ENCODE measurements at places on chromosomes 3 and 15. TPM values are rescaled to one million over a fixed set of nuclear protein-coding genes. Genes with fewer than 3 reads are reported as not detected.

The ISLR2 gene
- total RNA-seq: not detected

- ATAC-seq: no peak
- peaks cover 3% of the 10 kb centered on the region for H3K36me3 ChIP-seq
- no peak overlapping the region for H3K27ac ChIP-seq
These were observed 131.3 kb downstream of the DOCK3 start for GRCh38 chr3:50806031-50806430.

- ATAC-seq: no peak
- peaks cover 13% of the 10 kb centered on the region for H3K27me3 ChIP-seq
- H3K27ac ChIP-seq: no peak overlapping the region
- H3K4me3 ChIP-seq: no peak overlapping the region
These were observed 20.1 kb downstream of the SLC6A20 start for GRCh38 chr3:45776301-45776595.

DNA sequence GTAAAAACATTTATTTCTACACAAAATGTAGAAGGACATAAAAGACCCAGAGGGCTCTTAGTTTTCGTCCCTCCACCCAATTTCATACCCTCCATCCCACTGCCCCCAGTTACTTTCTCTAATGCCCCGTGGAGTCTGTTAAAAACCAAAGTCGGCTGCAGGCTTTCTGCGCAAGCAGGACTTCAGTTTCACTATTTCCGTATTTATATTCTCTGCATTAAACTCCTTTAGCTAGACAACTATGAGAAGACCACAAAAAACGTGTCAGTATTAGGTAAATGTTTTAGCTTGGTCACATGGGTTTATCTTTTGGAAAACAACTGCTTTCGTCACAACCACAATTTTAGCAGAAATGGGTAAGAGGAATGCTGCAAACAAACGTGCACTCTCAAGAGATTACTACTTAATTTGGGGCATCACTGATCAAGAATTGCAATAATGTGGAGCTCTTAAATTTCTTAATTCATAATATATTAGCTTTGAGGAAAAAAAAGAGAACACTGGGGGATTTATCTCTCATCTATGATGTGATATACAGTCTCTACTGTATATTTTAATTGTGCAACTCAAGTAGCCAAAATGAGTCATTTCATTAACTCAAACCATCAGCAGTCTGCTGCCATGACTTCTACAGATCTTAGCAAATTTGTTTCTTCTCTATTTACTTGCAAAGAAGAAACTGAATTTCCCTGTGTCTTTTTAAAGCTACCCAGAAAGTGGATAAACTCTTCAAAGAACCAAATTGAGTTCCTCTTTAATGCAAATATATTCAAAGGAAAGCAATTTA is 740 bp upstream of the NSMCE3 start:
- peaks cover 14% of the 10 kb centered on the region for H3K4me1 ChIP-seq
- peaks cover 25% of the 10 kb centered on the region for H3K36me3 ChIP-seq
- H3K27ac ChIP-seq: peak overlapping the region; percentile 97

- no peak overlapping the region for H3K4me3 ChIP-seq
- H3K4me1 ChIP-seq: no peaks in the 10 kb centered on the region
- peaks cover 12% of the 10 kb centered on the region for H3K27me3 ChIP-seq
- no peaks in the 10 kb centered on the region for H3K36me3 ChIP-seq
- no peak for ATAC-seq
These were observed 102.6 kb downstream of the ALDH1A2 start for GRCh38 chr15:57962887-57963286.

DNA sequence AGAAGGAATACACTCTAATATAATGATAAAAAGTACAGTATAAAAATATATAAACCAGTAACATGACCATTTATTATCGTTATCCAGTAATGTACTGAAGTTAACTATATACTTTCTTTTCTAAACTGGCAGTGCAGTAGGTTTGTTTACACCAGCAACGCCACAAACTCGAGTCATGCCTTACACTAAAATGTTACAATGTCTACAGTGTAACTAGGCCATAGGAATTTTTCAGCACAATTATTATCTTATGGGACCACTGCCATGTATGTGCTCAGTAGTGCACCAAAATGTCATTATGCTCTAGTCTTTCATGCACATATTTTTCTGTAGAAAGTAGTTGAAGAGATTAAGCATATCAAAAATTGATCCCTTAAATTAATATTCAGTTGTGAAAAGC is 609.8 kb upstream of the BCHE start:
- no peak overlapping the region for H3K4me3 ChIP-seq
- no peaks in the 10 kb centered on the region for H3K4me1 ChIP-seq
- no peaks in the 10 kb centered on the region for H3K36me3 ChIP-seq
- no peak overlapping the region for H3K27ac ChIP-seq

- H3K4me3 ChIP-seq: no peak overlapping the region
- H3K27me3 ChIP-seq: peaks cover 12% of the 10 kb centered on the region
- ATAC-seq: no peak
- no peaks in the 10 kb centered on the region for H3K36me3 ChIP-seq
These were observed 3.6 kb downstream of the EHHADH start for GRCh38 chr3:185250247-185250646.

- no peak overlapping the region for H3K27ac ChIP-seq
- no peak for ATAC-seq
- H3K4me3 ChIP-seq: no peak overlapping the region
- H3K4me1 ChIP-seq: peaks cover 9% of the 10 kb centered on the region
These were observed 15.1 kb upstream of the RFTN1 start for GRCh38 chr3:16528581-16528993.

GRCh38 chr3:39005295-39005694 is 46.4 kb downstream of the SCN11A start:
- H3K4me3 ChIP-seq: no peak overlapping the region
- peaks cover 14% of the 10 kb centered on the region for H3K27me3 ChIP-seq
- no peak overlapping the region for H3K27ac ChIP-seq
- ATAC-seq: no peak
- no peaks in the 10 kb centered on the region for H3K4me1 ChIP-seq

DNA sequence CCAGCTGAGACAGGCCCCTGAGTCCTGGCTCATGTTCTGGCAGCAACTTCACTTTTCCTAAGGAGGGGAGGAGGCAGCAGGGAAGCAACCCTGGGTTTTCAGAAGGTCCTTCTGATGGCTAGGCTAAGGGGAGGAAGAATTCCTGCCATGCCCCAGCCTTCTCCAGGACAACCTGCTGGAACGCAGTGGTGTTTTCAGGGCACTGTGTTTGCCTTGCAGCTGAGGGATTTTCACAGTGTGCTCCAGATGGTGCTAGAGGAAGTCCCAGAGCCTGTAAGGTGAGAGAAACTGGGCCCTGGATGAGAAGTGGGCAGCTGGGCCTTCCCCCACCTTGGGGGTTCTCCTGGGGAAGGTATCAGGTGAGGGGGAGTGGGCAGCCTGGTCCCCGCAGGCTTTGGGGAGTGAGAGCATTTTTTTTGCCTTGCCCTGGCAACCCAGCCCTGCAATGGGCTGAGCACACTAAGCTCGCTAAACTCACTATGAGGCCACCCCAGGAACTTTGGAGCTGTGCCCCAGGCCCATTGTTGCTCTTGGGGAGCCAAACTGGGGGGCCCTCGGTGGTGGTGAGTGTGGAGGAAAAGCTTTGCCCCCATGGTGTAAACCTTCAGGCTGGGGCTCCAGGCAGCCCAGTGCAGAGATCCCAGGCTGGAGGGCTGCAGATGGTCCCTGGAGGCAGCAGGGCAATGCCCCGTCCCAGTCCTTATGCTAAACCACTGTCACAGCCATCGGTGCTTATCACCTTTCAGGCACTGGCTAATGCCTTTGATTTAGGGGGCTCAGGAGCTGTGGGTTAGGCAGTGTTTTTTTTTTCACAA is 41.1 kb downstream of the ACAA1 start:
- no peak overlapping the region for H3K27ac ChIP-seq
- H3K36me3 ChIP-seq: no peaks in the 10 kb centered on the region
- no peak overlapping the region for H3K4me3 ChIP-seq
- ATAC-seq: no peak
- H3K27me3 ChIP-seq: no peaks in the 10 kb centered on the region
